Activated naive CD8-positive, alpha-beta T cell treated with anti-CD3 and anti-CD28 coated beads, Interleukin-2, amount 10 ng/mL, durations not matched to agents 7 days and 5 days (primary cell): ENCODE measurements at places on chromosomes 1 and 21. TPM values are rescaled to one million over a fixed set of nuclear protein-coding genes. Genes with fewer than 3 reads are reported as not detected.

DNA sequence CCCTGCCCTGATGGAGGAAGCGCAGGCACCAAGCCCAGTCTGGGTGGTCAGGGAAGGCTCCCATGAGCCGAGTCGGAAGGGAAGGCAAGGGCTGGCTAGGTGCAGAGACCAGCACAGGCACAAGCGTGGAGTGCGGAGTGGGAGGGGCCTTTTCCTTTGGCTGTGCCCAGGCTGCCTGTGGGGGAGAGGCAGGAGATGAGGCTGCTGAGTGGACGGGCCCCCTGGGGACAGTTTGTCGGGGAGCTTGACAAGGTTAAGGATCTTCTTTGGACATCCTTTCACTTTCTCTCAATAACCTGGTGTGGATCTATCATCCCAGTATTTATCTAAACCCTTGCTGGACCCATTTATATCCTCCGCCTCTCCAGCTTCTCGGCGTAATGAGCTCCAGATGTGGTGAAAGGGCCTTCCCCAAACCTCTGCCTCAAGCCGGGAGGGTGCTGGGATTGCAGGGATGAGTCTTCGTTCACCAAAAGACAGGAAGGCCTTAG lies 42.9 kb downstream of the EPHB2 start:
- H3K36me3 ChIP-seq: no peaks in the 10 kb centered on the region
- DNase-seq: no peak
- H3K4me1 ChIP-seq: peaks cover 3% of the 10 kb centered on the region
- no peak overlapping the region for H3K4me3 ChIP-seq
- H3K27me3 ChIP-seq: no peaks in the 10 kb centered on the region

DNA sequence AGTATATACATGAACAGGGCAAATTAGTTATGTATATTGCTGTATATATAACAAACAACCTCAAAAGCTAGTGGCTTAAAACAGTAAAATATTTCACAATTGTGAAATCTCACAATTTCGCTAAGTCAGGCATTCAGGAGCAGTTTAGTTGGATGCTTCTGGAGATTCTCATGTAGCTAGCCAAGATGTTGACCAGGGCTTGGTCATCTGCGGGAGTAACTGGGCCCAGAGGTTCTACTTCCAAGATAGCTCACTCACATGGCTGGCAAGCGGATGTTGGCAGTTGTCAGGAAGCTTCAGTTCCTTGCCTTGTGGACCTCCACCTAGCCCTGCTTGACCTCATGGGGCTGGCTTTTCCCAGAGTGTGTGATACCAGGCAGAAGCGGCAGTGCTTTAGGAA lies 95.6 kb downstream of the TTC3 start:
- no peak for DNase-seq
- peaks cover 17% of the 10 kb centered on the region for H3K36me3 ChIP-seq
- H3K27me3 ChIP-seq: no peaks in the 10 kb centered on the region
- no peak overlapping the region for H3K27ac ChIP-seq
- peaks cover 9% of the 10 kb centered on the region for H3K4me1 ChIP-seq

DNA sequence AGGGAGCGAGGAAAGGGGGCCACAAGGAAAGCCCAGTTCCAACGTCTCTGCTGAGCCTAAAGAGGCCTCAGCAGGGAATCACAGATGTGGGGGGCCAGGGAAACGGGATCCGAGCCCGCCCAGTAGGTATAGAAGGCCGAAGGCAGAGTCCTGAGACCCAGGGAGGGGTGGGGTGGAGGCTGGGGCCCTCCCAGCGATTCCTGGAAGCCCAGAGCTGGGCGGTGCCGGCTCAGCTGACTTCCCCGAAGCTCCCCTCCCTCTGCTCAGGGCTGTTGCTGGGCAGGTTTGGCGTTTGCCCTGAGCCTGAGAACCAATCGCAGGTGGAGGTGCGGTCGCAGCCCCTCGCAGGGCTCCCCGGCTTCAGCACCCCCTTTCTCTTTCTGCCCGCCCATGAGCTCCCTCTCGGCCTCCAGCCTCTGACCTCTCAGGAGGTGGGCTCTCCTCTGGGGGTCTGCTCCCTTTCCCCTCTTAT lies 12.8 kb downstream of the ADAMTSL4 start:
- H3K4me1 ChIP-seq: peaks cover 43% of the 10 kb centered on the region
- peak; percentile 87 for DNase-seq
- H3K36me3 ChIP-seq: peaks cover 3% of the 10 kb centered on the region
- no peaks in the 10 kb centered on the region for H3K27me3 ChIP-seq

DNA sequence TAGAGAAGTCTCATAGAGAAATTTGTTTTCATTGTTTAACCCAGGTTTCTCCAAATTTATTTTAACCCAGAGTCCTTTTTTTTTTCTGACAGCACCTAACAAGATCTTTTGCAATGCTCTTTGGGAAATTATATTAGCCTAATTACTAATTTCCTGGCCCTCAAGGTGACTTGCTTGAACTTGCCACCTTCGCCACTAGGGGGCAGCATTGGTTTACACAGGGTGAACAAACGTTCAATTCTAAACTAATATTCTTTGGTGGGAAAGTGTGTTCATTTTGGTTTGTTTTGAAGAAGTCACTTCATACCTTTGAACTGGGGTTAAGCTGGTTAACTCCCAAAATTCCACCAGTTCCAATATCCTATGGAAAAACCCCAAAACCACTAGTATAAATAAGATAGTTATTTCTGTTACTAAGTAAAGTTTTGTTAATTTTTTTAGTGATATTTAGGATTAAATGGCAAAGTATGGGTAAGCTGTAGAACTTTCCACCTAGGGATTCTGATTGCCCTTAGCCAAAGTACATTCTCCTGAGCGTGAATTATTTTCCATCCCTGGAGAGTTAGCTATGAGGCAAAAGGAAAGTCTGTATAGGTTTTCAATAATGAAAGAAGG lies 13.0 kb downstream of the CCDC190 start:
- no peaks in the 10 kb centered on the region for H3K4me1 ChIP-seq
- peaks cover 23% of the 10 kb centered on the region for H3K27me3 ChIP-seq
- H3K36me3 ChIP-seq: no peaks in the 10 kb centered on the region

GCSAML gene
- not detected for total RNA-seq

NUDT4B gene
- total RNA-seq: not detected

OR10Z1 gene
- total RNA-seq: not detected

- H3K27me3 ChIP-seq: no peaks in the 10 kb centered on the region
- no peak overlapping the region for H3K27ac ChIP-seq
These were observed 36.5 kb downstream of the GPSM2 start for GRCh38 chr1:108913105-108913948.

LCE2B gene
- not detected for total RNA-seq

LMX1A gene
- total RNA-seq: not detected

DNA sequence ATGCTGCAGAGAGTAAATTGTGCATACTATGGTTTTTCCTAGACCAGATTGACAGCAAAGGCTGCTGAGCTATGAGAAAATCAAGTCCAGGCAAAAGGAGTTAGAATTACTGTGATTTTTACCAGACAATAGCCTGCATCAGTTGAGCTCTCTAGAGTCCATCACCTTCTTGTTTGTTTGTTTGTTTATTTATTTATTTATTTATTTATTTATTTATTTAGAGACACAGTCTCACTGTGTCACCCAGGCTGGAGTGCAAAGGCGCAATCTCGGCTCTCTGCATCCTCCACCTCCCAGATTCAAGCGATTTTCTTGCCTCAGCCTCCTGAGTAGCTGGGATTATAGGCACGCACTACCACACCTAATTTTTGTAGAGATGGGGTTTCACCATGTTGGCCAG lies 24.2 kb upstream of the ABCB10 start:
- no peak overlapping the region for H3K4me3 ChIP-seq
- no peaks in the 10 kb centered on the region for H3K36me3 ChIP-seq
- H3K27me3 ChIP-seq: peaks cover 15% of the 10 kb centered on the region
- no peak for DNase-seq
- no peak overlapping the region for H3K27ac ChIP-seq

- H3K4me3 ChIP-seq: peak within 1 kb of the TSS; percentile 97
- peaks cover 1% of the 10 kb centered on the region for H3K27me3 ChIP-seq
- H3K27ac ChIP-seq: peak within 1 kb of the TSS; percentile 84
- DNase-seq: peak; percentile 94
- H3K36me3 ChIP-seq: peaks cover 19% of the 10 kb centered on the region
These were observed at the start of gene MAST2 for GRCh38 chr1:45803299-45803780. MAST2 (plus strand) TSS chr1:45803612; CDS start chr1:45803896, 284 bp downstream.

- H3K27me3 ChIP-seq: peaks cover 19% of the 10 kb centered on the region
- peaks cover 6% of the 10 kb centered on the region for H3K4me1 ChIP-seq
- no peaks in the 10 kb centered on the region for H3K36me3 ChIP-seq
- peak within 1 kb of the TSS; percentile 11 for H3K4me3 ChIP-seq
These were observed at the start of gene FMOD for GRCh38 chr1:203351037-203351625. FMOD (minus strand) TSS chr1:203351122; CDS start chr1:203348270, 2,852 bp downstream.

DNA sequence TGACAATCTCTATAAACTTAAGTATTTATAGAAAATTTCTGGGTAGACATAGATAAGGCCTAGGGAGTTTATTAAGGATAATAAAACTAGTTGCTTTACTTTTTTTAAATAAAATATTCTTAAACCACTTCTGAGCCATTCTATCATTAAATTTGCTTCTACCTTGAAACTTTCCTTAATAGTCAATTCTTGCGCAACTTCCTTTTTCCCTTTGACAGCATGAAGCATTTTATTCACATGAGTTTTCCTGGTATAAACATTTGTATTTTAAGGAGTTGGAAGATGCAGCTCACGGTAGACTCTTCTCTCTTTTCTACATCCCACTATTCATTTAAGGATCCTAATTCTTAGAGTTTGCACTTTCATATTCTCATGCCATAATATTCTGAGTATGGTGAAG lies 75.8 kb upstream of the DPH5 start:
- DNase-seq: no peak
- H3K4me3 ChIP-seq: no peak overlapping the region
- H3K36me3 ChIP-seq: peaks cover 9% of the 10 kb centered on the region
- H3K27me3 ChIP-seq: no peaks in the 10 kb centered on the region
- H3K4me1 ChIP-seq: peaks cover 4% of the 10 kb centered on the region
- no peak overlapping the region for H3K27ac ChIP-seq

NID1 gene
- 0.19 TPM for total RNA-seq

- H3K4me1 ChIP-seq: no peaks in the 10 kb centered on the region
- no peaks in the 10 kb centered on the region for H3K27me3 ChIP-seq
- no peak for DNase-seq
- no peak overlapping the region for H3K4me3 ChIP-seq
These were observed 853.4 kb downstream of the NCAM2 start for GRCh38 chr21:21851657-21852056.

- H3K4me3 ChIP-seq: no peak overlapping the region
- H3K27ac ChIP-seq: no peak overlapping the region
- H3K4me1 ChIP-seq: no peaks in the 10 kb centered on the region
These were observed 69.6 kb downstream of the DMAP1 start for GRCh38 chr1:44282704-44283426.

- H3K36me3 ChIP-seq: peaks cover 13% of the 10 kb centered on the region
- H3K27ac ChIP-seq: peak overlapping the region; percentile 98
- no peak for DNase-seq
- H3K4me3 ChIP-seq: peak overlapping the region; percentile 97
These were observed 1.9 kb downstream of the AMPD2 start for GRCh38 chr1:109621379-109622136.

DNA sequence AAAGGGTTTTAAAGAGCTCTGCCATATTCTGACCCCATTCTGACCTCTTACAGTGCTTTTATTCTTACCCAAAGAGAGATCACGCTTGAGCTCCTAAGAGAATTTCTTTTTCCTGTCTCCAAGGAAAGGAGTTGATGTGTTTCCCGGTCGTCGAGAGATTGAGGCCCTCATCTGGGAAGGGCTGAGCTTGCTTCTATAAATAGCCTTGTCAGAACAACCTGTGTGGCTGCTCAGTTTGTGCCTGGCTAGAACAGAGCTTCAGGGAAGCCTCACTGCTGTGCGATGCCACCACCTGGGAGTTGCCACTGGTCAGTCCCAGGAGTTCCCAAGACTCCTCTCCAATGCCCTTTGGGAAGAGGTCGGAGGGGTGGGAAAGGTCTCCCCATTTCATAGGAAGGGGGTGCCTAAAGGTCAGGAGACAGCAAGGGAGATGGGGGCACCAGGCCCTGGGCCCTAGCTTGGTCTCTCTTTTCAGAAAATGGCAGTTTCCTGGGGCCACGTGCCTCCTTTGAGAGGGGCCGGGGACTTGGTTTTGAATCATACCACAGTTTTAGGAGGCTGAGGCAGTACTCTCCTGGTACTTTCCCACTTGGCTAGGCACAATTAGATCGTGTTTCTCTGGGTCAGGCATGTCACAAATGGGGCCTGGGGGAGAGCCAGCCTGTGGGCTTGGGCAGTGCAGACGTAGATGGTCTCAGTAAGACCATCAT lies 52.1 kb downstream of the EIF2D start:
- no peaks in the 10 kb centered on the region for H3K27me3 ChIP-seq
- no peak for DNase-seq
- H3K36me3 ChIP-seq: peaks cover 68% of the 10 kb centered on the region
- peak overlapping the region; percentile 88 for H3K27ac ChIP-seq
- H3K4me1 ChIP-seq: peaks cover 69% of the 10 kb centered on the region

MSH4 gene
- total RNA-seq: 0.40 TPM

DNA sequence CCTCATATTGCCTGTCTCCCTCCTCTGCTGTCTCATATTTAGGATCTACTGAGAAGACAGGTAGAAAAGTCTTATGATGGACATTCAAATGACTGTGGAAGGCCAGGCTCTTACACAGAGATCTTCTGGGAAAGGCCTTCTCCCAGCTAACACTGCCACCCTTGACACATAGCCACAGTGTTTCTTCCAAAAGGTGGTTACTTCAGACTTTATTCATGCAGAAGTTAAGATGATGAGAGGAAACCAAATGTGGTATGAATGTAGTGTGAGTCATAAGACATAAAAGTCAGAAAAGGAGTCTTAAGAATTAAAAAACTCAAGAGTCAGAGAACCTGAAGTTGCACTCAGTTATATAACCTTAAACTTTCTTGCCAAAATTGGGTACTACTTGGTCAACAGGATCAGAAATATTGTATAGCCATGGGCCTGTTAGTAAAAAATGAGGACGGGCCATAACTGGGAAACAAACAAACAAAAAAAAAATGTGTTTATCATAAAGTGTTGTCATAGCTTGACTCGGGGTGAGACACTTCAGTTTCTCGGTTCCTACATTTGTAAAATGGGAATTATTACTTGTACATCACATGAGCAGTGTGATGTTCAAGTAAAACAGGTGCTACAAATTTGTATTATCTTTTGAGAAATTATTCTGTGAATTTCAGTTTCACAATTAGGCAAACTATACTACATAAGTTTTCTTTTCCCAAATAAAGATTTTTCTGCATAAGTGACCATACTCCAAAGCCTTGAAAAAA lies 1.2 kb upstream of the DENND1B start:
- no peaks in the 10 kb centered on the region for H3K27me3 ChIP-seq
- H3K4me1 ChIP-seq: peaks cover 53% of the 10 kb centered on the region
- peak overlapping the region; percentile 80 for H3K4me3 ChIP-seq
- DNase-seq: no peak

DFFA gene
- 31.9 TPM for total RNA-seq

DNA sequence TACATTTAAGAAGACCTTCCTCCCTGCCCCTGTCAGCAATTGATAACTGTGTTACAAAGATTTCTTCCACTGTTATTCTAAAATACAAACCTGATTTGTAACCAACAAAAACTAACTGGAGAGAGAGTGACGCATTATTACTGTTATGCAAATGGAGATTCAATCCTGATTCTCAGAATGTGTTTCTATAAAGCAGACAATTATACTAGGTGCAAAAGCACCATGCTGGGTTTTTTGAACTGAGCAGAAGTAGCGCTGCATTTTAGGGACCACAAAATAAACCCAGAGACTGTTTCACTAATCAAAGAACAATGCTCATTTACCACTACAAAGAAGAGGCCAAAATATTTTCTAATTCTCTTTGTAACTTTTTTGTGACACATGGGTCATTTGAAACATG lies 13.6 kb upstream of the GBP6 start:
- H3K4me1 ChIP-seq: peaks cover 15% of the 10 kb centered on the region
- H3K36me3 ChIP-seq: peaks cover 11% of the 10 kb centered on the region
- DNase-seq: no peak

GRCh38 chr1:15680561-15681348 lies 3.4 kb upstream of the PLEKHM2 start:
- H3K27me3 ChIP-seq: peaks cover under 1% of the 10 kb centered on the region
- DNase-seq: no peak
- no peaks in the 10 kb centered on the region for H3K36me3 ChIP-seq
- H3K27ac ChIP-seq: no peak overlapping the region
- no peak overlapping the region for H3K4me3 ChIP-seq

ADAMTS5 gene
- not detected for total RNA-seq

KRTAP19-4 gene
- total RNA-seq: not detected
